ENCODE measurements at places on chromosomes 7 and 10.

DNA sequence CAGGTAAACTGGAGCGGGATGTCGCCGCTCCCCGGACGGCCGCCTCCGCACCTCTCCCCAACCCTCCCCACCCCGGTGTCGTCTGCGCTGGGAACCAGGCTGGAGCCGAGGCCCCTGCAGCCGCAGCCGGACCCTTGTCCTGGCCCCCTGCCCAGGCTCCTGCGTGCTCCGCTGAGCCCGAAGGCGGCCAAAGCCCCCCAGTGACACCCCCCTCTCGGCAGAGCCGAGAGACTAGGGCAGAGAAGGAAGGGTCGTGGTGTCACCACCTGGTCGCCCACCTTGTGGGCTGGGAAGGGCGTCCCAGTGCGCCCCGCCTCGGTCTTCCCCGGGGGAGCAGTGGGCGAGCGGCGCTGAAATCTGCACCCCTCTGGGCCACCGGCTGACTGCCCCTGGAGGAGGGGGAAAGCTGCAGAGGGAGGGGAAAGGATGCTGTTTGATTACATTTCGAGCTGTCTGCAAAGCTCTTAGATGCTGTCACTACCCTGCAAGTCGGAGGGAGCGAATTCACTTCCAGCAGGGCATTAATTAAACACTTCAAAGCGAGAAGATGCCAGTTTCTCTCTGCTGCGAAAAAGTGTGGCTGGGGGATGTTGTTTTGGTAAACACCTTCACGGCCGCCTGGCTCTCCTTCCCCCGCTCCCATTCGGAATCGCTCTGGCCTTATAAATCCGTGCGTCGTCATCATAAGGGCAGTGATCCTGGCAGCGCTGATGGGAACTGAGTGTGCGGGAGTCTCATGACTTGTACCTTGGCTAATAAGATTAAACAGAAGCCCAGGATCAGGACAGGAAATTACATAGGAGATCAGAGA is 622 bp downstream of the DYNC1I1 start:
- ATAC-seq, result peak; percentile 21

- peak; percentile 63 for ATAC-seq
These were observed 10.4 kb downstream of the PMPCB start for GRCh38 chr7:103307503-103308231.

- no peak for ATAC-seq
These were observed 239.3 kb downstream of the THSD7A start for GRCh38 chr7:11592699-11593098.

DNA sequence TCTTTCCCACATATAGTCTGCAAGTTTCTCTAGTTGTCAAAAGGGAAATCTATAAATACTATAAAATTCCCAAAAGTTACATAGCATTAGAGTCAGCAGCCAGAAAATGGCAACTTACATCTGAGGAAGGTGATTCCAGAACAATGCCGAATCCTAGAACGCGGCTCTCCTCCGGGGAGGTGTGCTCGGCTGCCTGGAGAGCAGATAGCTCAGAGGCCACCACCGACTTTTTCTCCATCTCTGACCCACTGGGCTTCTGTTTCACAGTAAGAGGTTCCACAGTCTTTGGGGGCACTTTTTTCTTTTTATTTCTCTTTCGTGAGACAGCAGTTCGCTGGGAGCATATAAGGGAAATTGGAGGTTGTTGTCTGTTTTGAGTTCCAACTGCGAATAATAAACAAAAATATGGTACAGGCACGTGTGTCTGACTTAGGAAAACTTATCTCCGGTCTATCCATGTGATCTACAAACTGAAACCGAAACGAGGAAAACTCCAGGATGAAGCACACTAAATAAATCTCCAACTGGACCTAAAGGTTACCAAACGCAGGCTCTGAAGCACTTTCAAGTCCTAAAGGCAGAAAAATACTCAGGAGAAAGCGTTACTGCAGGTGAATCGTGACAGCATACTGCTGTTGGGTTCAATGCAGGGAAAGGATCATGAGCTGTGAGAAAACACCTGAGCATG is 36.2 kb downstream of the BEND7 start:
- ATAC-seq, result no peak

Measured in esophagus mucosa (tissue), 1 donor.